Osteoblast (primary cell): ENCODE measurements at places on chromosomes 1 and 21. TPM values are rescaled to one million over a fixed set of nuclear protein-coding genes. Genes with fewer than 3 reads are reported as not detected.

GRCh38 chr1:7422966-7423365, 348.1 kb upstream of the VAMP3 start:
- H3K4me1 ChIP-seq = no peaks in the 10 kb centered on the region

DNA sequence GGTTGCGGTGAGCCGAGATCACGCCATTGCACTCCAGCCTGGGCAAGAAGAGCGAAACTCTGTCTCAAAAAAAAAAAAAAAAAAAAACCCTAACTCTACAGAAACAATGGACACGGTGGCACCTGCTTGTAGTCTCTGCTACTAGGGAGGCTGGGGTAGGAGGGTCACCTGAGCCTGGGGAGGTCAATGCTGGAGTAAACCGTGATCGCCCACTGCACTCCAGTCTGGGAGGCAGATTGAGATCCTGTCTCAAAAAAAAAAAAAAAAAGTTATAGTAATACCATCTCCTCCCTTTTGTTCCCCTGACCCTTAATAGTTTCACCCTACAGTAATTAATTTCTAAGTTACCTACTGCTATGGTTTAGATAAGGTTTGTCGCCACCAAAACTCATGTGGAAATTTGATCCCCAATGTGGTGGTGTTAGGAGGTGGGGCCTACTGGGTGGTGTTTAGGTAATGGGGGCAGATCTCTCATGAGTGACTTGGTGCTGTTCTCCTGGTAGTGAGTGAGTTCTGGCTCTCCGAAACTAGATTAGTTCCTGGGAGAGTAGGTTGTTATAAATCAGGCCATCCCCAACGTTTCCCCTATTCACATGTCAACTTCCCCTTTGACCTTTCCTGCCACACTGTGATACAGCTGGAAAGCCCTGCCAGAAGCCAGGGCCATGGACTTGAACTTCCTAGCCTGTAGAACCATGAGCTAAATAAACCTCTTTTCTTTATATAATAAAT, 9.8 kb downstream of the FBXO42 start:
- no peaks in the 10 kb centered on the region for H3K4me1 ChIP-seq
- no peak overlapping the region for H3K27ac ChIP-seq
- H3K36me3 ChIP-seq = no peaks in the 10 kb centered on the region

DNA sequence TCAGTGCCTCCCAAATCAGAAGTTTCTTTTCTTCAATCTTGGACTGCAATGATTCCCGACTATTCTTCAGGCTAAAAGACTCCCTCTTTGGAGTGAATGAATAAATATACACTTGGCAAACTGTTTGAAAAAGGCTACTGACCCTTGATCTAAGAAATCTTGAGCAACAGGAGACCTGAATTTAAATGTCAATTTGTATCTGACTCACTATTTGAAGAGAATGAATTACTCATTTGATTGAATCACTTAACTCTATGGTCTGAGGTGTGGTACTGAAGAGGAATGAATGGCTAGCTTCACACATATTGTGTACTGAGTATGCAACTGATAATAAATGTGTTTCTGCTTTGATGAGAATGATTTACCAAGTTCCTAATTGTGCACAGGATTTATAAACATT, 4.6 kb upstream of the SMG7 start:
- H3K4me1 ChIP-seq = peaks cover 4% of the 10 kb centered on the region
- no peak overlapping the region for H3K27ac ChIP-seq
- H3K4me3 ChIP-seq = no peak overlapping the region
- no peaks in the 10 kb centered on the region for H3K36me3 ChIP-seq

DNA sequence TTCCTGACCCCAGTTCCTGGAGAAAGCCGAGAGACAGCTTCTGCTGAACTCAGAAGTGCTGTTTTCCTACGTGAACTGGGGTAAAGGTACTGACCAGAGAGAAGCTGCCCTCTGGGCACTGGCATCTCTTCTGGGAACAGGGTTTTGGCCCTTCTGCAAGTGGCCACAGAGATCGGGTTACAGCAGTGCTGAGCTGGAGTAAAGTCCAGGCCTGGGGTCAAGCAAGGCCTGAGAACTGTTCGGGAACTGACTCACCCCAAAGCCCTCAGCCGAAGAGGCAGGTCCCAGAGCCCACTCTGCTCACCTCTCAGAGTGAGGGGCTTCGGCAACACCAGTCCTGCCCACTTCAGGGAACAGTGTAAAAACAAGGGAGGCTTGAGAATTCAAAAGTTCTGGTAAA, 177.2 kb upstream of the RUNX1 start:
- DNase-seq = peak; percentile 80
- no peaks in the 10 kb centered on the region for H3K27me3 ChIP-seq
- H3K4me1 ChIP-seq = peaks cover 21% of the 10 kb centered on the region
- H3K4me3 ChIP-seq = no peak overlapping the region

DNA sequence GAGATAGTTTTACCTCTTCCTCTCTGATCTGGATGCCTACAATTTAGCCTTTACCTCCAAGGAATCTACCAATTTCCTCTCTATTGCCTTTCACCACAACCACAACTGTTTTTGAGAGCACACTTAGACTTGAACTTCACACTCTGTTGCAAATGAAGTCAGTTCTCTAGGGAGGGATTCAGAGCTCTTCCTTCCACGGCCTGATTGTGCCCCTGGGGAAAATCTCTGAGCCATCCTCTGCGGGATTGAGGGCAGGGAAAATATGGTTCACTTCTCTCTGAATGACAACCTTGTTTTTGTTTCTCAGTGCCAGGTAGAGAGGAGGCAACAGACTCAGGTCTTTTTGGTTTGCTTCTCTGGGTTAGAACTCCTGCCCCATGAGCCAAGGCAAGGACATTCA, 35.4 kb upstream of the BCL10 start:
- no peak overlapping the region for H3K4me3 ChIP-seq
- no peaks in the 10 kb centered on the region for H3K27me3 ChIP-seq
- peaks cover 59% of the 10 kb centered on the region for H3K4me1 ChIP-seq
- H3K27ac ChIP-seq = peak overlapping the region; percentile 60
- peaks cover 12% of the 10 kb centered on the region for H3K36me3 ChIP-seq

DNA sequence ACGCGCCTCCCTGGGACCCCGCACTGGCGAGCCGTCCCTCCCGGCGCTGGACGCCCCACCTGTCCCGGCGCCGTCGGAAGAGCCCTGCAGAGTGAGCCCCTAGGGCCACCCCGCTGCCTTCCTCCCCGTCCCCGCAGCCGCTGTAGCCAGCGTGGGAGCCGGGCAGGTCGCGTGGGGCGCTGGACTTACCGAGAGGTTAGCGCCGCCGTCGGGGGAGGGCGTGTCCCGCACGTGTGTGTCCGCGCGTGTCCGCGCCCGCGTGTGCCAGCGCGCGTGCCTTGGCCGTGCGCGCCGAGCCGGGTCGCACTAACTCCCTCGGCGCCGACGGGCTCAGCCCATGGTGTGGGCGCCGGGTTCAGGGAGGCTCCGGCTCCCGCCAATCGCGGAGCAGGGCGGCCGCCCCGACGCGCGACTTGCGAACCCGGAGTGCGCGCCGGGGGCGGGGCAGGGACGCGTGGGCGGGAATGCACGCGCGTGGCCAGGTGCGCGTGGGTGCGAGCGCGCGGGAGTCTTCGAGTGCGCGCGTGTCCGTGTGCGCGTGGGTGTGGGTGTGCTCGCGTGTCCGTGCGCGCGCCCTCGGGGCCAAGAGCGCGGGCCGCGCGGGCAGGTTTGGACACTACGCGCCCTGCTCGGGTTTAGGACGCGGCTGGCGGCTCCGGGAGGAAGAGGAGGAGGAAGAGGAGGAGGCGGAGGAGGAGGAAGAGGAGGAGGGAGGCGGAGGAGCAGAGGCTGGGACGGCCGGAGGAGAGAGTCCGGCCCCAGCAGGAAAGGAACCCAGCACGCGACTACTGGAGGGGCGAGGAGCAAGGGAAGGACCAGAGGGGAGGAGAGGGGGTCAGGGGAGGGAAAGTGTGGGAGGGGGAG, 145.2 kb upstream of the ETS2 start:
- peaks cover 94% of the 10 kb centered on the region for H3K27me3 ChIP-seq
- H3K4me1 ChIP-seq = peaks cover 8% of the 10 kb centered on the region
- H3K27ac ChIP-seq = peak overlapping the region; percentile 31
- H3K36me3 ChIP-seq = no peaks in the 10 kb centered on the region

- no peak for DNase-seq
- no peaks in the 10 kb centered on the region for H3K27me3 ChIP-seq
- no peaks in the 10 kb centered on the region for H3K36me3 ChIP-seq
- no peak overlapping the region for H3K4me3 ChIP-seq
- H3K4me1 ChIP-seq = no peaks in the 10 kb centered on the region
Observed at GRCh38 chr1:54347955-54348699, 58.1 kb downstream of the SSBP3 start.

- no peak overlapping the region for H3K27ac ChIP-seq
- peaks cover 46% of the 10 kb centered on the region for H3K4me1 ChIP-seq
- no peak overlapping the region for H3K4me3 ChIP-seq
- DNase-seq = no peak
- no peaks in the 10 kb centered on the region for H3K27me3 ChIP-seq
Observed at GRCh38 chr1:30986755-30987154, 78.2 kb upstream of the SDC3 start.

- H3K27ac ChIP-seq = no peak overlapping the region
- no peaks in the 10 kb centered on the region for H3K4me1 ChIP-seq
- no peak overlapping the region for H3K4me3 ChIP-seq
- H3K27me3 ChIP-seq = peaks cover 7% of the 10 kb centered on the region
- H3K36me3 ChIP-seq = no peaks in the 10 kb centered on the region
Observed at GRCh38 chr1:108533351-108534083, 26.4 kb upstream of the EEIG2 start.

DNA sequence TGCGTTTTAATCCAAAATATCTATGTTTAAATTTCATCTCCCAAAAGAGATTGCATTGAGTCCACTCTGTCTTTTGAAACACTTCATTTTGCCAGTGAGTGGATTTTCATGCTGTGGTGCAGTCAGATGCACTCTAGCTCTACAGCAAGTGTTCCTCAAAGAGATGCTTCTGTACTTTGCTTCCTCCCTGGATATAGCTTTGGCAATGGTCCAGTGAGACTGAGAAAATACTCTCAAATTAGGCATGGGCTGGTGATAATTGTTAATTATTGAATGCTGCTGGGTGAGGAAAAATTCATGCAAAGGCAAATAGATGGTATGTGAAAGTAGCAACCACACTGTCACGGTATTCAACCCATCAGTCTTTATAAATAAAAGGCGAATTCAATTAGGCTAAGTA, 396.9 kb downstream of the ADGRL2 start:
- no peaks in the 10 kb centered on the region for H3K27me3 ChIP-seq
- no peak overlapping the region for H3K4me3 ChIP-seq
- no peak for DNase-seq
- no peaks in the 10 kb centered on the region for H3K36me3 ChIP-seq
- H3K4me1 ChIP-seq = no peaks in the 10 kb centered on the region

- no peak overlapping the region for H3K4me3 ChIP-seq
- H3K4me1 ChIP-seq = no peaks in the 10 kb centered on the region
- no peaks in the 10 kb centered on the region for H3K36me3 ChIP-seq
- no peak overlapping the region for H3K27ac ChIP-seq
Observed at GRCh38 chr1:157176016-157176415, 37.8 kb upstream of the ETV3 start.

The IGSF9 gene
- total RNA-seq = under 0.01 TPM in 2 replicates

The KLF17 gene
- 0.36 and 0.59 TPM in 2 replicates for total RNA-seq

The AADACL3 gene
- not detected in 2 replicates for total RNA-seq

The S100A16 gene
- total RNA-seq = 160 and 190 TPM in 2 replicates

The BEND5 gene
- 0.72 and 1.2 TPM in 2 replicates for total RNA-seq

The SPRR2F gene
- total RNA-seq = not detected in 2 replicates

The CA6 gene
- total RNA-seq = not detected in 2 replicates

The PGLYRP3 gene
- total RNA-seq = not detected in 2 replicates
